ENCODE measurements at places on chromosomes 3 and 15.

GRCh38 chr3:23275814-23276213 is 72.7 kb downstream of the UBE2E2 start:
- DNase-seq, result no peak

DNA sequence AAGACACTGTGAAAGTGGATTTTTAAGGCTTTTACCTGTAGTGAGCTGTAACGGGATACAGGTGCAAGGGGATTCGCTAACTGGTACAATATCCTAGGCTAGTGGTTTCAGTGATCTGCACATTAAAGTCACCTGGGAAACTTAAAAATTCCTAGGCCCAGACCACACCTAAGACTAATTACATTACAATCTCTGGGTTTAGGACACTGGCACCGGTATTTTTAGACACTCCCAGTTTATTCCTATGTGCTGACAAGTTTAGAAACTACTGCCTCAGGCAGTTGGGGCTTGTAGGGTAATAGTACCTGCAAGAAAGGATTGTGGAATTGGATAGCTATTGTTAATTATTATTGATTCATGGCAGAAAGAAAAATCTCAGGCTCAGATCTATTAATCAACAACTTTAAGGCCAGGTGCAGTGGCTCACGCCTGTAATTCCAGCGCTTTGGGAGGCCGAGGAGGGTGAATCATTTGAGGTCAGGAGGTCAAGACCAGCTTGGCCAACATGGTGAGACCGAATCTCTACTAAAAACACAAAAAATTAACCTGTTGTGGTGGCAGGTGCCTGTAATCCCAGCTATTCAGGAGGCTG is 50.4 kb upstream of the CASR start:
- DNase-seq, result no peak

- no peak for DNase-seq
Measured at GRCh38 chr3:178233371-178234071, 302.7 kb upstream of the KCNMB2 start.

GRCh38 chr3:101779822-101780381 is 891 bp downstream of the NXPE3 start:
- DNase-seq, result no peak

DNA sequence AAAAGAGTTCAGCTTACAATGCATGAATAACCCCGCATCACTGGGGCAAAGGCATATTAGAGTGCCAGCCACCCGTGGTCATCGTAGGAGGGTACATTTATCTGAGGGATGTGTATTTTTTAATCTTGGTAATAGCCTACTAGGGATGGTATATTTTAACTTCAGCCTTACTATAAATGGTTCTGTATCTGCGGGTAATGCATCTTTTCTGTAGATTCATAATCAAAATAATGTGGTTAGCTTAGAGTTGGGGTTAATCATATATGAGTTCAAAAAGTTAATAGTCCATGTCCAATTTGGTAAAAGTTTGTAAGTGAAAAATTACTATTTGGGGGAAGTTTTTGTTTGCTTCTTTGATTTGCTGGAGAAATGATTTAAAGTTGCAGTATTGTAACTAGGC is 263.7 kb upstream of the UBE2E1 start:
- DNase-seq, result no peak

DNA sequence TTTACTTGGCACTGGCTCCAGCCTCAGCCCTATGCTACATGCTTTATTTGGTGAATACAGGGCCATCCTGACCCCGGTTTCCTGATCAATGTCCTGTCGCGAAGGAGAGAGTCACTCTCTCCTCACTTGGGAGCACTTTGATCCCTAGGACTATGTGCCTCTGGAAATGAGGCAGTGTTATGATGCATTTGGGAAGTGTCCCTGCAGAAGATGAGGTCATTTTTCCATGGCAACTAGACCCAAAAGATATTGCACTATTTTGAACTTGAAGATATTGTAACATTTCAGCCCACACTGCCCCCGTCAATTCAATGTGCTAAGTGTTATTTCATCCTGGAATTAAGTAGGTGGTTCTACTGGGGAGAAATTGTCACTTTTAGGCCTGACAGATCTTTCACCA is 68.0 kb downstream of the LRRK1 start:
- no peak for DNase-seq

DNA sequence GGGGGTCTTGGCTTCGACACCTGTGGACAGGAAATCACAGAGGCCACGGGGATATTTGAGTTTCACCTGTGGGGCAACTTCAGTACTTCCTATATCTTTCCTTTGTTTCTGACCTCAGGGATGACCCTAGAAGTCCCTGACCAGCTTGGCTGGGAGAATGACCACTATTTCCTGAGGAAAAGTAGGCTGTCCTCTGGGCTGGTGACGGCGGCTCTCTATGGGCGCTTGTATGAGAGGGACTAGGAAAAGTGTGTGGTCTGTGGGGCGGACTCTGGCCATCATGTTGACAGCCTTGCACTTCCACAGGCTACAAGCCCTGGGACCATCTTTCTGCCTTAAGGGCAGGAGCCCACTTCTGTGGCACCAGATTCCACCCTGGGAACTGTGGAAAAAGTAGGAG is 43.7 kb downstream of the BTD start:
- DNase-seq, result no peak

DNA sequence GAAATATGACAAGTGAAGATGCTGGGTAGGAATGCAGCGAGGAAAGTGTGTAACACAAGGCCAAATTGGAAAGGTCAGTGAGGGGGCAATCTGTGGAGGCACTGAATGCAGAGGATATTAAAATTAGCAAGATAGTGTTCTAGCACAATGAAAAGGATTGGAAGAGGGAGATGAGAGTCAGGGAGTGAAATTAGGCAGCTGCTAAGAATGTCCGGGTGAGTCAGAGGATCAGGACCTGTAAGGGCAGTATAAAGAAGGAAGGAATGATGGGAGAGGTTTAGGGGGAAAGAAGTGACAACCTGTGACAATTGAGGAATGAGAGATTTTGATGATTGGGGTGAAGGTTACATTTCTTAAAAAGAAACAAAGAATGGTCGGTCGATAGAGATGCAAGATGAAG is 103.5 kb downstream of the UBE3A start:
- DNase-seq, result no peak

DNA sequence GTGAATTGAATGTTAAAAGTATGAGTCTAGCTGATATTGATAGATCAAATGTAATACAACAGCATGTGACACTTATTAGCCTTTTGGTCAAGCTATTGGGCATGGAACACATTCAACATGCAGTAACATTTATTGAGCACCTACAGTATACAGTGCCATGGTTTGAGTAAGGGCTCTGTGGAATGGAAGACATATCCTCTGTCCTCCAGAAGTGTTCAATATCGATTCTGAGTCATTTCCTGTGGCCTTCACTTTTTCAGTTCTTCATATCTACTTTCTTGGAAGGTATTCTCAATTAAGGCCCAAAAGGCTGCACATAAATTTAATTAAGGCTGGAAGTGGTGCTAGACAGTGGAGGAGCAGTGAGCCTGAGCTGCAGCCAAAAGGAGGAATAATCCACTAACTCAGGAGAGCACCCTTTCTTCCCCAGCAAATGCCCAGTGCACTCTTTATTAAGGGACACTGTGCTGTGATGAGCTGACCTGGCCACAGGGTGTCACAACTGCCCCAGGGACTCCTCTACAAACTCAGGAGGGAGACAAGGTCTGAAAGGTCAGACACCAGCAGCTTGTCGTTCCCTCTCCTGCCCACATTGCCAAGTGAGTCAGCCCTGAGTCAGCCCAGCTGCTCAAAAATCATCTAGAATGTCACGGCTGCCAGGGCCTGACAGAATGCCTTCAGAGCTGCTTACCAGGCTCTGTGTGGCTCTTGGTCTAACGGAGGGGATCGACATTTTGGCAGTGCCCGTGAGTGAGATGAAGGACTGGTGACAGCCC is 544.8 kb downstream of the AGBL1 start:
- peak; percentile 17 for DNase-seq

GRCh38 chr3:156751461-156752025 is 74.6 kb upstream of the LEKR1 start:
- no peak for DNase-seq

DNA sequence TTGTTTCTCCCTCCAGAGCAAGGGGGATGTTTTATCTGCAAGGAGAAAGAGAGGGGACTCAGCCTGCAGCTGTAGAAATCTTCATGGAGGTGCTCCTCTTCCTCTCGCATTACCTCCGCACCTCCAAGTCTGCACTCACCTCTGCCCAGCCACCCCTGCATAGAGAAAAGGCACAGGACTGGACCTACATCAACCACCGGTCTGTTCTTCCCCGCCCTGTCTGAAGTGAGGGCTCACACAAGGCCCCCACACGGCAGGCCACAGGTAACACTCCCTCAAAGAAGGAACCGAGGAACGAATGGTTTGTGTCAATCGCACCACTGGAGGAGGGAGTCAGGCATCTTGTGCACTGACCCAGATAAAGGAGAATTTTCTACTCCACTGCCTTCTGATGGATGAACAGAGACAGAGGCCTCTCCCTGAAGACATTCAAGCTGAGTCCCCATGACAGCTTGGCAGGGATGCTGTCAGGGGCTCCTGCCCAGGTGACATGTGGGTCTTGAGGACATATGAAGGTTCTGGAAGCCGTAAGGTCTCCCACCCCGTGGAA is 260.3 kb downstream of the XXYLT1 start:
- no peak for DNase-seq

Measured in central memory CD4-positive, alpha-beta T cell (primary cell).